ENCODE measurements at places on chromosomes 11 and 22.

DNA sequence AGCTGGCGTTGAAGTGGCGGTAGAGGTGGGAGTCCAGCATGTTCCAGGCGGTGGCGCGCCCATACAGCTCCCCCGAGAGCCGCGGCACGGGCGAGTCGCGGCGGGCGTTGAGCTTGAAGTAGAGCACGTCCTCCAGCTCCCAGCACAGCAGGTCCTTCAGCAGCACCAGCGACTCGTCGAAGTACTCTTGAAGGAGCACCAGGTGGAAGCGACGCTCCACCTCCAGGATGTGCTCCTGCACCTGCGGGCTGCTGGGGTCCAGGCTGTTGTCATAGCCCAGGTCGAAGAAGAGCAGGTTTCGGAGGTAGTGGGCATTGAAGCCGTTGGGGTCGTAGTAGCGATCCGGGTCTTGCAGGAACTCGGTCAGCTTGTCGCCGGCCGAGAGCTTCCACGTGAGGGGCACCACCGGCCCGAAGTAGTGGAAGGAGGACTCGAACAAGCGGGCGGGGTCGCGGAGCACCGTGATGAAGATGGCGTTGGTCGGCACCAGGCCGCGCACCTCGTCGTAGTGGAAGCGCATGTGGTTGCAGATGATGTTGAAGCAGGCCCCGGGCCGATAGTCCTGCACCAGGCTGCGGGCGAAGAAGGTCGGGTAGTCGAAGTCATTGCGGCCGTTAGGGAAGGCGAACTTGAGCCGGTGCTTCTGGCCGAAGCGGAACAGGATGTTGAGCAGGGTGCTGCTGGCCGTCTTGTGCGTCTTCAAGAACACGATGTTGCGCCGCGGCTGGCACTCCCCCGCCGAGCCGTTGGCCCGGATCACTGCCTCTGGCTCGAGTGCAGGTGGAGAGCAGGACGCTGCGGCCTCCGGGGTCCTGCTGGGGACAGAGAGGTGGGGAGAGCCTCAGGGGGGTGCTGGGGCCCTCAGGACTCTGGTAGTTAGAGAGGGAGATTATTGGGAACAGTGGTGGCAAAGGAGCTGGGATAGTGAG is 9.0 kb upstream of the SEC14L6 start:
- no peak for DNase-seq

DNA sequence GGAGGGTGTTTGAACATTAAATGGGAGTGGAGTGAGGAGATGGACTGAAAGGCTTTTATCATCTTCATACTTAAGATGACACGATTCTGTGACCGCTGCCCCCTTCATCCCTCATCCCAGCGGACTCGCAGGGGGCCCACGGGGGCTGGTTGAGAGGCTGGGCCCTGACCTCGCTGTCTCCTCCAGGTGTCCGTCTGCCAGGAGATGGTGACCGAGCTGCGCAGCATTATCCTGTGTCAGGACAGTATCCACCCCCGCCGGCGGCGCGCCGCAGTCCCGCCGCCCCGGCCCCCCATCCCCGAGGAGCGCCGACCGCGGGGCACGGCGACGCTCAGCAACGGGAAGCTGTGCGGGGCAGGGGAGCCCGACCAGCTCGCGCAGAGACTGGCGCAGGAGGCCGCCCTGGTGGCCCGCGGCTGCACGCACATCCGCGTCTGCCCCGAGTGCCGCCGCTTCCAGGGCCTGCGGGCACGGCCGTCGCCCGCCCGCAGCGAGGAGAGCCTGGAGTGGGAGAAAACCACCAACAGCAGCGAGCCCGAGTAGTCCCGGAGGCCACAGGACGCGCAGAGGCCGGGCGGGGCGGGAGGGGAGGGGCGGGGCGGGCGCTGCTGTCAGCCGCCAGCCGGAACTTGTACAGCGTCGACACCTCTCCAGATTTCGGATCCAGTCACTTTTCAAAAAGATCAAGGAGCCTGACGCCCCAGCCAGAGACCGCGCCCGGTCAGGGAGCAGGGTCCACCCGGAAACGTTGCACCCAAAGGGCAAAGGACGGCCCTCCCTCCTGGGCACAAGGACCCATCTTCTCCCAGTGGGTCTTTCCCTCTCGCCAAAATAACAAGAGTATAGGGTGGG is 38.0 kb upstream of the TBCEL start:
- DNase-seq = peak; percentile 23

GRCh38 chr22:27318516-27318915 is 483.0 kb downstream of the MN1 start:
- no peak for DNase-seq

GRCh38 chr22:46484156-46484860 is 53.1 kb downstream of the CELSR1 start:
- no peak for DNase-seq

DNA sequence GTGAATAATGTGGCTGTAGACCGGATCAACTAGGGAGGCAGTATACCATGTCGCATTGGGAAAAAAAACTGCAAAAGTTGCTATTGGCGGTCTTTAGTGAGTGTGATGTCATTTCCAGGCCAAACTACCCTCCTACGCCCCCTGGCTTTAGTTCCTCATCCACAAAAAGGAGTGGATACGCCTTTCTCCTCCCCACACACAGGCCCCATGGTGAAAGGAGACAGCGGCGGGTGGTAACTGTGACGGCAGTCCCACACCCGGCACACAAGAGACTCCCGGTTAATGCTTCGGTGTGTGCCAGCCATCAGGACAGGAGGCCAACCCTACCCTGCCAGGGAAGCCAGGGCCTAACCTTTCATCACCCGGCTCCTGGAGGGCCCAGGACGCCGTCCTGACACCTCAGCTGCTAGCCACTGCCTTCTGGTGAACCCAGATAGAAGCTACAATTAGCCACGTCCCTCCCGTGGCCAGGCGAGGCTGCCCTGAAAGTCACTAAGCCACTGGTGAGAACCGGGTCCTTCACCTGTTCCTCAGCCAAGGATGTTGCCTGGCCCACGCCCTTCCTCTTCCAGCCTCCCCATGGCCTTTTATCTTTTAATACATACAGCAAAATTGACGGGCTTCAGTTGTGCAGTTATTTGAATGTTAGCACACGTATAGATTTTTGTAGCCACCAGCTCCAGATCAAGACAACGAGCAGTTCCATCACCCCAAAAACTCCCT is 10.8 kb downstream of the TP53I11 start:
- DNase-seq = no peak
